ENCODE measurements at places on chromosomes 7 and 10.

DNA sequence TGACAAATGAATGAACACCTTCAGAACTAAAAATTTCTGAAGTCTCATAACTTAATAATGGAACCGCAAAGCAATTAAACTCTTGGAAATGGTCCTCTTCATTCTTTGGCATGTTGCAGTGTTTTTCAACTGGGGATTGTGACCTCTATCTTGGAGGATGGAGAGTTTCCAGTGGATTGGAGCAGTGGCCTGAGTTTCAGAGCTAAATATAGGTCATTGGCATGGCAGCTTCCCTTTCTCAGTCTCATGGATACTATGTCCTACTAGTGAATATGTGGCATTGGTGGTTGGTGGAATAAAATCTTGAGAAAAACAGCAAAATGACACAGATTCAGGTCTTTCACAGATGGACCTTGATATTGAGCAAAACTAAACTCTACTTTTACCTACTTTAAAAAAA lies 24.1 kb upstream of the EPC1 start:
- no peak for DNase-seq

DNA sequence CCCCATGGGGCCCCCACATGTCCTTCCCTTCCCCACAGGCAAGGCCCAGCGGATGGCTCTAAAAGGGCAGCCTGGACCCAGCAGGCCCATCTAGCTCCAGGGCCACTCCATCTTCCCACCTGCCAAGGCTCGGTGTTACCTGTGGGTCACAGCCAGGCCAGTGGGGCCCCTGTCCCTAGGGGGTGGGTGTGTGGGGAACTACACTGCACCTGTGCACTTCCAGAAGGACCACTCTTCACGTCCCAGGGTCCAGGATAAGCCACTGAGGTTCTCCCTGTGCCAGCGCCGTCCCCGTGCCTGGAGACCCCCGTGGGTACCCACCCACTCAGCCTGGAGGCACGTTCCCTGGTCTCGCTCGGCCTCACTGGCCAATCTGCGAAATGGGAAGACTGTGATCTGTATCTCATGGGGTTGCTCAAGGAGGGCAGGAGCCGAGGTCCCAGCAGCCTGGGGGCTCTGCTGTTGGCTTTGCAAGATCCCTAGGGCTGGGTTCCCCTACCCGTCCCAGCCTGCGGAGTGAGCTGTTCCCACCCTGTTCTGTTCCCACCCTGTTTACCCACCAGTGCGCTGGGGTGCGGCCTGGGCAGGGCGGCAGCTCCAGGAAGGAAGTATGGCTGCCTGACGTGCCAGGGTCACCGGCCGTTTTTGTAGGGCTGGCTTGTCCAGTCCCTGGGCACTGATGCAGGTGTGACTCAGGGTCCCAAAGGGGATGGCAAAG lies 4.6 kb downstream of the PWWP2B start:
- DNase-seq = no peak

DNA sequence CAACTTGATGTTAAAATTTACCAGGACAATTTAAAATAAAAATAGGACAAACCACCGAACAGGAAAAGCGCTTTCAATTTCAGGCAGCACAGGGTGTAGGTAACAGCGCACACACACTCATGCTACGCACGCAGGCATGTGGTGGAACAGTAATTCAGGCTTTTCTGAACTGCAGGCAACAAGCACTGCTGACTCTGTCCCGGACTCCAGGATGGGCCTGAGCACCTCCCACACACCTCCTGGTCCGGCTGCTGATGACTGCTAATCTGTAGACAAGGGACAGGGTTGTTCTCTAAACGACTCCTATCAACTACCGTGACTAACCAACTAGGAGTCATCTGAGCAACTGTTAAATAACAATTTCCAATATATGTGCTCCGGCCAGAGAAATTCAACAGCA lies 192.6 kb upstream of the FRMD4A start:
- DNase-seq = no peak

DNA sequence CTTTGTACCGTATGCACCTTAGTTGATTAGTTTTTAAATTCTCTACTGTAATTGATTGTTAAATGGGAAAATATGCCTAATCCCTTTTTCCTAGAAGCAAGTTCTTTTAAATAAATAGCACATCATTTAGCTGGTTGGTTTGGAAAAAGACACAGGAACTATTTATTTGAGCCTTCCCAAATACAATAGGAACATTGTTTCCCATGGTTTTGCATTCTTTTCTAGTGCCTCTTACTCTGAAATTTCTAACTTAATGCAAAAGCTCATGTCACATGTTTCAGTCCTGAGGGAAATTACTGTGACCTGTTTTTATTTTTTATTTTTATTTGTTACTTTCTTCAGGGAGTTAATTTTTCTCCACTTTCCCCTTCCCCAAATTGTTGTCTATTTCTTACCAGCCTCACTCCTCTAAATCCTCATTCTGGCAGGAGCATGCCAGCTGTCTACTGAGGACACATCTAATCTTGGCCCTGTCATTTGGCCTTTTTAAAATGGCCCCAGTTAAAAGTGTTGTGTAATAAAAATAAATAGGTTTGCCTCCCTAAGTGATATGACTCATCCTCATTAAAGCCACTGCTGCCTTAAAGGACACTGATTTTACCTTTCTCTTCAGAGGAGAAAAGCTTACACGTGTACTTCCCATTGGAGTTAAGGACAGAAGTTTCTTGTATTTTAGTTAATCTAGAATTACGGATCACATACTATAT lies 94.5 kb downstream of the PPP1R3A start:
- DNase-seq = no peak

- DNase-seq = no peak
Measured at GRCh38 chr10:124949543-124949942, 7.6 kb downstream of the ZRANB1 start.

DNA sequence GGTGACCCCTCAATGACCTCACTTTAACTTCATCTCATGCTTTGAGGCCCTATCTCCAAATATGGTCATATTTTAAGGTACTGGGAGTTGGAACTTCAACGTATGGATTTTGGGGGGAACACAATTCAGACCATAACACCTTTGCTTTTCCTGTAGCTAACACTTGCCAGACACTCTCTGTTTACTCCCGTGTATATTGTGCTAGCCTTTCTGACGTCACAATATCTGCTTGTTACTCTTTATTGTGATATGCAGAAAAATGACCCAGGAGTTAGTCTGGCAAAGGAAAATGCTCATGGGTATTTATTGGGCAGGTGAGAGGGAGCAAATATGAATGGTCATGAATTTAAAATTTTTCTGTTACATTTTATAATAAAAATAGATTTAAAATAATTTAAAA lies 45.7 kb upstream of the KCND2 start:
- DNase-seq = no peak

- no peak for DNase-seq
Measured at GRCh38 chr10:103180491-103180890, 12.6 kb downstream of the NT5C2 start.
